Stimulated activated CD4-positive, alpha-beta T cell treated with anti-CD3 and anti-CD28 coated beads, TNF-alpha, amount 100 ng/mL, for 1 hour (primary cell): ENCODE measurements at places on chromosomes 3 and 15.

DNA sequence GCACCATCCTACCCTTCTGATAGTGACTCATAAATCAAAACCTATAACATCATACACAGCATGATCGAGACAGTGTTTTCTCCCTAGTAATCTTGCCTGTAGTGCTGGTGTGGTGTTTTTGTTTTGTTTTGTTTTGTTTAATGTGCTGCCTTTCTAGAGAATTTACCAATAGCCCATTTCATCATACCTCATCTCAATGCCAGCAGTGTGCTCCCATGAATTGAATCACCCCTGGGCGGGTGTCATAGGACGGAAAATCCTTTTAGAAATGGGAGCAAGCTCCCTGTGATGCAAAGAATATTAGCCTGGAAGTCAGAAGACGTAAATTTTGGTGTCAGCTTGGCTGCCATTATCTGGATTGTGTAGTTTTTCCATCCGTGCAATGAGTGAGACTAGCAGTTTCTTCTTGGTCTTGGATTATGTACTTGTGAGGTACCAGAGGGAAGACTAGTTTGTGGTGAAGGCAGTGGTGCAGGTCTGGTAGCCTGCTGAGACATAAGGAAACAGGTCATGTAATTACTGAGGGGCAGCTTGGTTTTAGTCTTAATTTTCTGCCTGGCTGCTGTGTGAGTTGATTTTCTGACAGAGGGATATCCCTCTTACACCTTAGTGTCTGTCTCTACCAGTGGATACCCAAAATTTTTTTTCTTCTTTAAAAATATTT, 29.9 kb downstream of the IGSF10 start:
- no peak for DNase-seq

DNA sequence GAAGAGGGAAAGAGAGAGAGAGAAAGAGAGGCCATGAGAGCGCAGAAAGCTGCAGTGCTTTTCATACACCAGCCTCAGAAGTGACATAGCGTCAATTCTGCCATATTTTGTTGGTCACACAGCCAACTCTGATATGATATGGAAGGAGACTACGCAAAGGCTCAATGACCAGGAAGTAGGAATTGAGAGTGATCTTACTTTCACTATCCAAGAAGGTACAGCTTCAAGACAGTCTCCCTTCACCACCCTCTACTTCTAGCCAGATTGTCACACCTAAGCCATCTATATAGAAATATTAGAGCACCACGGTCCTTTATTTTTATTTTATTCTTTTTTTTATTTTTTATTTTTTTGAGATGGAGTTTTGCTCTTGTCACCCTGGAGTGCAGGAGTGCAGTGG, 21.1 kb downstream of the PARP15 start:
- no peak for DNase-seq

- no peak for DNase-seq
Observed at GRCh38 chr3:46733026-46733800, 15.5 kb upstream of the PRSS50 start.

DNA sequence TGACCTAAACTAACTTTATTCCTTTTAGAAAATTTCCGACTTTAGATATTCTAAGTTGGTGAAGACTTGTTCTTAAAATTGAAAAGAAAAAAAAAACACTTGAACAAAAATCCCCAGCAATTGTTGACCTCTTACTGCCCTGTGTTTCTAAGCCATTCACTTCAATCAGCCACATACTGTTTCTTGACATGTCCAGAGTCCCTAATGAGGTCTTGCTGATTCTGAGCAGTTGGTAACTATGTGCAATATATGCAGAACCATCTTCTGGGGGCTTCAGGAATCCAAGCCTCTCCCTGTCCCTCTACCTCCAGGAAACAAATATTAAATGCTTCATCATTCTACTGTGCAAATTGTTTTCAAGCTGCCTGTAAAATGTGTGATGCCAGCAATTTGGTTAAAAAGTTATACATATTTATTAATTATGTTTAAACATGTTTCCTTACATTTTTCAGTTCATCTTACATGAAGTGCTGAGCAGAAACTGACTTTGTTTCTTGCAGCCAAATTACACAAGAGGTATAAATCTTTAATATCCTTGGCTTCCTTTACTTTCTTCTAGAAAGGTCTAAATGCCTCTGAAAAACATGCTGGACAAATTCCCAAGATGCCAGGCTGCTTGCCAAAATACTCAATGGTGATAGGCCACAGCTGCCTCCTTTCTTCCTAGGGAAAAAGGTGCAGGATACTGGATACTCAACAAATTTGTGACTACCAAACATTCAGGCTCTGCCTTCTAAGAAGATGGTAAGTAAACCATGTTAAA, 19.8 kb upstream of the GYG1 start:
- DNase-seq = no peak

DNA sequence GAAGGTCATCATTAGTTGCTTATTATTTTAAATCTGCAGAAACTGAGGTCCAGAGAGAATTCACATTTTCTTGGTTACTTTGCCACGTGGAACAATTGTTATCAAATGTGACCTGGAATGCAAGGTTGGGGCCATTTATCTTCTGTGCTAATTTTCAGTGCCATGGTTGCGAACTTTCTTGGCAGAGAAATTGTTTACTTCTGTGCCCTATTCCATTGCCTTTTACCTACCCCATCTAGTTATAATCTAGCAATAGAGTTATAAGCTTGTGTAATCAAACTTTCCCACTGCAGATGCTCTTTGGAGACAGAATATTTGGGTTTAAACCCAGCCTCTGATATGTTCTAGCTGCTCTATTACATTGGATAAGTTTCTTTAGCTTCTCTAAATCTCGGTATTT, 242.9 kb downstream of the LPP start:
- DNase-seq = no peak

- no peak for DNase-seq
Observed at GRCh38 chr15:75452865-75453702, 1.6 kb upstream of the SIN3A start.

DNA sequence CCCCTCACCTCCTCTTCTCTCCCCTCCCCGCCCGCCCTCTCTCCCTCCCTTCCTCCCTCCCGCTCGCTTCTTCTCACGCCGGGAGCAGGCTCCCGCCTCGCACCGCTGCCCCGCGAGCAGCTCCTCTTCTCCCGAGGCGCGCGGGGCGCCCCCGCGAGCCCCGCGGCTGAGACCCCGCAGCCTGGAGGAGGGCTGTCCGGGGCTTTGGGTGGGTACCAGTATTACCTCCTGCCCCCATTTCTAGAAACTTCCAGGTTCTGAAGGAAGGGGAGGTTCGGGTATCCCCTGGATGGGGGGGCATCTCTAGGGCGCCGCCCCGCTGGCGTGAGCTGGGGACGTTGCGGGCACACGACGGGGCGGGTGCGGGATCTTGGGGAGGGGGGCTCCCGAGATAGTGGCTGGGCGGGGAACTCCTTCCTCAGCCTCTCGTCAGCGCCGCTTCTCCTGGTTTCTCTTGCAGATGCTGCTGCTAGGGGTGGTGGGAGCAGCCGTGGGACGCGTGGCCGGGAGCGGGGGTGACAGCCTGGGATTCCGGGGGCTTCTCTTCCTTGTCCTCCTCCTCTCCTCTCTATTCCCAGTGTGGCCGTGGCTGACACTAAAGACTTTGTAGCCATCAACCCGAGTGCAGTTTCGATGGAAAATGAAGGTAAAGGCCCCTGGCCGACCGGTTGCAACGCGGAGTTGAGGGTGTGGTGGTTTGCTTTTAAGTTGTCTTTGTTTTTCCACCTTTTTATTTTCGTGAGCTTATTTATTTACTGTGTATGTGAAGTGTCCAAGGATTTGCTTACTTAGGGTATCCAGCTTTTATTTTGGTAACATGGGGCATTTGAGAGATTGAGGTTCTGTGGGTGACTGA, 474 bp downstream of the ATP2C1 start:
- peak; percentile 14 for DNase-seq

DNA sequence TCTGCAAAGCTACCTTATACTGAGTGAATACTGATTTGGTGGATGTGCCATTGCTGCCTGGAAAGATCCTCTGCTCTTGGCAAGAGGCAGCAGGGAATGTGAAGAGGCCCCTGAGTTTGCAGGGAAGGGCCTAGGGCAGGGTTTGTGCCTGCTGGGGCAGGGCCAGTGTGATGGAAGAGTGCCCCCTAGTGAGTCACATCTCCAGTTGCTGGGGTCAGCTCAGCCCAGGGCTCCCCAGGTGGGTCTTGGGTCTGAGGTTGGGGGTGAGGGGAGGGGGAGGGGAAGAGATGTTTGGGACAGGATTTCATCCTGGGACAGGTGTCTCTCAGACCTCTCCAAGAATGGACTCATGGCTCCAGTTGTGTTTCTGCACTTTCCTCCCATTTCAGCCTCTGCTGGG, 4.1 kb upstream of the AMOTL2 start:
- DNase-seq = no peak

- DNase-seq = no peak
Observed at GRCh38 chr15:26129852-26130251, 266.7 kb upstream of the ATP10A start.

DNA sequence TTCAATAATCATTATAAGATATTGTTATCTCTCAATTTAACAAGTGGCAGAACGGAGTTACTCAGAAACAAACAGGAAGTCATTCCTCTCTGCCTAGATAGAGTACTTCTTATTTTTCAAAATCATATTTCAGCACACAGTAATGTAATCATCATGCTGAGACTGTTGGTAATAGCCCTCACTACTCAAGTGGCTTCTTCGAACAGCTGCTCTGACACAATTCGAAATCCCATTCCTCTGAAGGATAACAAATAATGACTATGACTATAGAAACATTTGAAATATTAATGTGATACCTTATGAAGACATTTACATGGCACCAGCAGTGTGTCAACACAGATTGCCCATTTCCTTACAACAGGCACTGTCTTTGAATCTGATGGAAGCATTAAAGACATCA, 1249.8 kb downstream of the NSUN3 start:
- DNase-seq = no peak

GRCh38 chr15:40398413-40398873, 7.2 kb upstream of the IVD start:
- DNase-seq = no peak

DNA sequence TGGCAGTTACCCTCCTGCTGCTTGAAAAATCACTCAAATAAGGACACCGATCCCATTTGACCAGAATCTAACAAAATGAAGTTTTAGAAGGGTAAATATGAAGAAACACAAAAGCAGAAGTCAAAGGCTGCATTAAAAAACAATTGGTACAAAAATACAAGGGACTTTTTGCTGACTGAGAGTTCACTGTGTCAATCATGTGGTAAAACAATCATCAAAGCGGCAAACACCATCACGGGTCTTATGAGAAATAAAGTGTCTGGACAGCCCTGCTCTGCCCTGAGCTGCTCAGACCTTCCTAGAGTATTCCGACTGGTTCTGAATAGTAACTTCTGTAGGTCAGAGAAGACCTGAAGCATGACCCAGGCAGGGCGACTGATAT, 137.2 kb upstream of the RAD18 start:
- no peak for DNase-seq

- DNase-seq = no peak
Observed at GRCh38 chr3:78610462-78611125, 1157.2 kb downstream of the ROBO1 start.

DNA sequence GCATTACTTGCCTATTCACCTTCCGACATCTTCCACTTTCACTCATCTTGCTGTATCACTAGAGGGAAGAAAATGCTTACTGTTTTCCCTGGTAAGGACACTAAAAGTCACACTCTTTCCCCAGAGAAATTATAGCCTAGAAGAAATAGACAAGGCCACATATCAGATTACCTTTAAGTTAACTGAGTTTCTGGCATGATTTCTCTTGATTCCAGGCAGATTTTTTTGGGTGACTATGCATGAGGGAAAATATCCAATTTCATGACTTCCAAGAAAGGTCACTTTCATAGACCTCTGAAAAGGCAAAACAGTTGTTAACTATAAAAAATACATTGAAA, 30.3 kb downstream of the TCF12 start:
- DNase-seq = no peak

DNA sequence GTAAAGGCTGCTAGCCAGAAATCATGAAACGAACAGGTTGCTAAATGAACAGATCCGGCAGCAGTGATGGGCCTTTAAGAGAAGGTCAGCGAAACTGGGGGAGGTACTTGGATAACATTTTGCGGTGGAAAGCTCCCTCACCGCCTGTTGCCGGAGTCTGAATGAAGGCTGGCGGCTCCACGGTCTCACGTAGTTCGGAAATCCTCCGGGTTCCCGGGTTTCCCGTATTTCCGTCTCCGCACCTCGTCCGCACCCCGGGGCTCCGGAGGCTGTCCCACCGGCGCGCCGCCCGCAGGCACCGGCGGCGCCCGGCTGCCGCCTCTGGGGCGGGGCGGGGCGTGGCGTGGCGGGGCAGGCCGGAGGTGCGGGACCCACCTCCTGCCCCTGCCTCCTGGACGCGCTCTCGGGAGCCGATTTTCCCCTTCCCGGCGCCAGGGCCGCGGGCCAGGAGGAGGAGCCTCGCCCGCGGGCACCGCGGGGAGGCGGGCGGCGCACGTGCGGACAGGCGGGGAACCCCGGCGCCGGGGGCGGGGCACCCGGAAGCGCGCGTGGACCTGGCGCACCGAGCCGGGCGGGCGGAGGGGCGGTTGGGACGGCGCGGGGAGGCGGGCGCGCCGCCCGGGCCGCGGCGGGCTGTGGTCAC, at the start of gene ZDHHC23:
Gene ZDHHC23 (plus strand): TSS at position 642 of the 643 bp plus-strand sequence. CDS start 790 bp downstream, outside the sequence.
- peak; percentile 19 for DNase-seq

GRCh38 chr3:82461049-82461889, 699.8 kb upstream of the GBE1 start:
- no peak for DNase-seq

- peak; percentile 25 for DNase-seq
Observed at GRCh38 chr15:29268706-29269484, 727 bp downstream of the NSMCE3 start.
